ENCODE measurements at places on chromosomes 2 and 18.

DNA sequence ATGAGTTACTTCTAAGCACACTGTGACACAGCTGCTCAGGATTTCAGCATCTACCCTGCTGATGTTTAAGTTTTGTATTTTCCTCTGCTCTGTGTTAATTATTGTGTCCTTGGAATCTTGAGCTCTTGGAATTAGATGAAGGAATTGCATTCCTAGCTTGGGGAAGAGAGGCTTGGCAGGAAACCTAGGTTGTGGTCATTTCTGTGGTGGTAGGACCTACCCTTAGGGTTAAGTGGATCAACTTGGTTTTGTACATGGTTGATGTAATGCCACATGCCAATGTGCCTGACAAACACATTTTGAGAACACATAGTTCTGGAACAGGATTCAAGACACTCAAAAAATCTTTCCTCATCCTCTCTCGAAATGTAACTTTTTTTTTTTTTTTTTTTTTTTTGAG, 264.5 kb upstream of the MEX3C start:
- DNase-seq = peak; percentile 77

GRCh38 chr18:48795696-48796095, 155.1 kb downstream of the SMAD7 start:
- no peak for DNase-seq

- DNase-seq = peak; percentile 70
Observed at GRCh38 chr2:121969166-121969565, 213.7 kb downstream of the TSN start.

GRCh38 chr2:168037778-168038177, 209.6 kb downstream of the STK39 start:
- peak; percentile 26 for DNase-seq

DNA sequence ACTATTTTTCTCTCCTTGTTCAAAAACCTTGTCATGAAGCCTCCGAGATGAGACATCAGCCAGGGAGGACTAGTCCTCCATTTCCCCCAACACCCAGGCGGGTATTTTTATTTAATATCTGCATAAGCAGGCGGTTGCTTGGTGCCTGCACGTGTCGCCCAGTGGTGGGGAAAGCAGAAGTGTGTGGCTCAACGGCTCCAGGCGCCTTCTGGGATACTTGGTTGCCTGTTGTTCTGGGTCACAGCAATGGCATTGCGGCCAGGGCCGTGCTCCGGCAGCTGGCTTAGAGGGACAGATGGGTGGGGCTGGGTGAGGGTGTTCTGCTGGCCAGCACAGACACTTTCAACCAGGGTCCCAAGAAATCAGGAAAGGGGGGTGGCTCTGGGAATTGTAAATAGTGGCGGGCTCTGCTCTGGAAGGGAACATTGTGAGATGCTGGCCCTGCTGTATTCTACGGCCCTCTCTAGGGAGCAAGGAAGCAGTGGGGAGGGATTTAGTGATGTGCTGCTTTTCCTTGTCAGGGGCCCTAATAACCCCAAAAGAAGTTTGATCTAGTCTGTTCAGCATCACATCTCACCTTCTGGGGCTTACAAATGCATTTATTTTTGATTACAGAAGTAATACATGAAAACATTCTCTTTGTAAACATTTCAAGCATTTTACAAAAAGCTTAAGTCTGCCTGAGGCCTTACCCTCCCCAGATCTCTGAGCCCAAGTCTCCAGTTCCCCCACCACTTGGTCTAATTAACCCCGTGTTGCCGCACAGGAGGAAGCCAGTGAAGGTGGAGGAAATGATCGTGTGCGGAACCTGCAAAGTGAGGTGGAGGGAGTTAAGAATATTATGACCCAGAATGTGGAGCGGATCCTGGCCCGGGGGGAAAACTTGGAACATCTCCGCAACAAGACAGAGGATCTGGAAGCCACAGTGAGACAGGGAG, 1.1 kb downstream of the VAMP8 start:
- DNase-seq = no peak

GRCh38 chr2:121805766-121806143, 50.3 kb downstream of the TSN start:
- no peak for DNase-seq

DNA sequence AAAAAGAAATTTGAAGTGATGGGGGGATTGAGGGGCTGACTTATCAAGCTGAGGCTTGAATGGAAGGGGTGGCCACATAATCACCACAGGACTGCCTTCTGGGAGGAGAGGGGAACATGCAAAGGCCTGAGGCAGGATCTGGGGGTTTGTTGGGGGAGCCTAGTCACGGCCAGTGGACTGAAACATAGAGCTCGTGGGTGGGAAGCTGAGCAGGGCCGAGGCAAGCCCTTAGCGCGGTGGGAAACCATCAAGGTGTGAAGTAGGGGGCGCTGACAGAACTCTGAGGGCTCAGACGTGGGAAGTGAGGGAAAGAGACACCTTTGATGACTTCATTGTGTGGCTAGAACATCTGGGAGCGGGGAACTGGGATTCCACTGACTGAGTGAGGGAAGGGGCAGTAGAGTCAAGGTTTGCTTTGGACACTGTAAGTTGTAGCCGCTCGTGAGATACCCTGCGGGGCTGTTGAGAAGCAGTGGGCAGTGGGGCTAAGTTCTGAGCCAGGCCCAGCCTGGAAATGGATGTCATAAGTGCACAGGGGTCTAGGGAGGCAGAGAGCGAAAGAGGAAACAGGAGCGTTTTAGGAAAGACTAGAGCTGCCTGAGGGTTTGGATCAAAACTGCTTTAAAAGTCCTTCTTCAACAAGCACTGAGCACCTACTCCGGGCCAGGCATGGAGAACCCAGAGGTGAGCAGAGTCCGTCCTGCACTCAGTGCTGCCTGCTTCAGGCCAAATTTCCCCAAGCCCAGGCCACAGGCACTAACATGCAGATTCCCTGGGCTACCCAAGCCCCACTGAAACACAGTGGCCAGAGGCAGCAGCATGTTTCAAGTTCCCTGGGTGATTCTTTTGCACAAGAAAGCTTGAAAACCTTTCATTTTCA, 686 bp upstream of the SNORC start:
- DNase-seq = no peak

- no peak for DNase-seq
Observed at GRCh38 chr2:200216310-200216709, 90.2 kb upstream of the SPATS2L start.

- peak; percentile 58 for DNase-seq
Observed at GRCh38 chr2:69059731-69060290, 46.8 kb downstream of the ANTXR1 start.

GRCh38 chr2:233061591-233062450, 1.7 kb downstream of the INPP5D start:
- peak; percentile 5 for DNase-seq

GRCh38 chr18:70641156-70641775, 352.4 kb downstream of the SOCS6 start:
- DNase-seq = no peak

DNA sequence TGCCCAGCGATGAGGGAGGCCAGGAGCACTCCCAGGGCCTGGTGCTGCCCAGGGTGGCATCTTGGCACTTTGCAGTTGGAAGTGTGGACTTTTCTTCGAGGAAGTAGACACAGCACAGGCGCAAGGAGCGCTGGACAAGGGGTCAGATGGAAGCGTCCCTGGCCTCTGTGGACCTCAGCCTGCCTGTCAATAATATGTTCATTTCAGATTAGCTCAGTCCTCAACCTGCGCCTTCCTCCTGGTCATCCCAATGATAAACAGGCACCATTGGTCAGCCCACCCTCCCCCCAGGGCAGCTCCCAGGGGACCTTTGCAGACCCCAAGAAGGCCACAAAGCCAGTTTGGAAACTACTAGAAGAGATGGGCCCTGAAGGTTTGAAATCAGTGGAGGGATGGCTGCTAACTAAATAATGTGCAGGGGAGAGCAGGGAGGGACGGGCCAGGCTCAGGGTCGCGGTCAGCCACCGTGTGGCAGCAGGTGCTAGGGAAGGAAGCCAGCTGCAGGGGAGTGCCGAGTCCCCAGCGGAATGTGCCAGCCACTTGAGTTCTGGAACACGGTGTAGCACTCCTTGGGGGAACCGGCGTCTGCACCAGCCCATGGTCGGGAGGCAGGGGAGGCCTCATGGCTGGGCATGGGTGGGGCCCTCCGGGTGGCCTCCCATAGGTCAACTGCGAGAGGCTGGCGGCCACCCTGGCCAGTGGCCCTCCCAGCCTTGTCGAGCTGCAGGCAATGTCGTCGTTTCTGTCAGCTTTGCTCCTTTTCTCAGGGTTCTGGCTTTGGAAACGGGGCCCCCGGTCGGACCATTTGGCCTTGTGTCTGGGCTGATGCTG, 59.9 kb downstream of the ADI1 start:
- DNase-seq = no peak

DNA sequence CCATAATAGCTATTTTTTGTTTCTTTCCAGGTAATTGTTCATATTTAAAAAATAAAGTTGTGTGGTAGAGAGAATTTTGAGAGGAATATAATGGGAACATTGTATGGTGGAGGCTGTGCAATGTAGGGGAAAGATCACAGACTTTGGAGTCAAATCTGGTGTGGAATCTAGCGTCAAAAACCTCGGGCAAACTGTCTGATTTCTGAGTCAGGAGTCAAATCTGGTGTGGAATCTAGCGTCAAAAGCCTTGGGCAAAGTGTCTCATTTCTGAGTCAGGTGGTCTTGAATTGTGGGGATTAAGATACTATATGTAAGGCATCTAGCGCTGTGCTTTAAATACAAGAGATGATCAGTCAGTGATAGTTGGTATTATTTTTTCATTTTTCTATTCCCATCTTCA, 5.1 kb downstream of the PTPN4 start:
- DNase-seq = no peak

- DNase-seq = no peak
Observed at GRCh38 chr2:231393149-231394131, 2.1 kb upstream of the B3GNT7 start.

DNA sequence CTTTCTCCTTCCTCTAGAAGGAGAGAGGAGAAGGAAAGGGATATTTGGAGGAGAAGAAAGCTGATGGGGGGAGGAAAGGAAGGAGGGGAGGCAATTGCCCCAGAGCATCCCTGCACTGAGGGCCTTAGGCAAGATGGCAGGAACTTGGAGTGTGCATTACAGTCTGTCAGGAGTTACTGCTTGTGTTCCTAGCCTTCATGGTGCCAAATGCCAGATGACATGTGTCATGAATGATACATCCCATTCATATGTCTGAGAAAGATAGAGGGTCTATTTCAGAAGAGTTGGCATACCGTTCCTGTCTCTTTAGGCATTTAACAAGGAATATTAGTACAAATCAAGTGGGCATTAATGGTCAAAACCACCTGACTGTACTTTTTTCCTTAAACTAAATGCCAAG, 232.1 kb upstream of the NT5C1B start:
- no peak for DNase-seq

GRCh38 chr2:236444187-236444586, 125.4 kb upstream of the ACKR3 start:
- DNase-seq = no peak

DNA sequence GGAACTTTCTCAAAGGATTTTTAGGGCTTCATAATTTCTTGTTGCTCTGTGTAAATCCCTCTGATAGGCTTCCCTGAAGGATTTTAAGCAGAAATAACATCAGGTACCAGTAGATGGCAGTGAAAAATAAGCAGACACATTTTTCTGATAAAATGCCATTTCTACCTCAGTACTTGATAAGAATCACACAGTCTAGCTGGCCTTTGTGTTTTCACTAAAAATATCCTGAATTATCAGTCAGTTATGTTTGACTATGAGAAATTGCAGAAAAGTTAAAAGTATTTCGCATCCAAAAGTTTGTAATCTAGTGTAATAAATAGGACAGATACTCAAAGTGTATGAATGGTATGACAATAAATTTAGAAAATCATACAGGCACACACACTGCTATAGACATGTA, 68.7 kb downstream of the DNAJC10 start:
- peak; percentile 61 for DNase-seq

DNA sequence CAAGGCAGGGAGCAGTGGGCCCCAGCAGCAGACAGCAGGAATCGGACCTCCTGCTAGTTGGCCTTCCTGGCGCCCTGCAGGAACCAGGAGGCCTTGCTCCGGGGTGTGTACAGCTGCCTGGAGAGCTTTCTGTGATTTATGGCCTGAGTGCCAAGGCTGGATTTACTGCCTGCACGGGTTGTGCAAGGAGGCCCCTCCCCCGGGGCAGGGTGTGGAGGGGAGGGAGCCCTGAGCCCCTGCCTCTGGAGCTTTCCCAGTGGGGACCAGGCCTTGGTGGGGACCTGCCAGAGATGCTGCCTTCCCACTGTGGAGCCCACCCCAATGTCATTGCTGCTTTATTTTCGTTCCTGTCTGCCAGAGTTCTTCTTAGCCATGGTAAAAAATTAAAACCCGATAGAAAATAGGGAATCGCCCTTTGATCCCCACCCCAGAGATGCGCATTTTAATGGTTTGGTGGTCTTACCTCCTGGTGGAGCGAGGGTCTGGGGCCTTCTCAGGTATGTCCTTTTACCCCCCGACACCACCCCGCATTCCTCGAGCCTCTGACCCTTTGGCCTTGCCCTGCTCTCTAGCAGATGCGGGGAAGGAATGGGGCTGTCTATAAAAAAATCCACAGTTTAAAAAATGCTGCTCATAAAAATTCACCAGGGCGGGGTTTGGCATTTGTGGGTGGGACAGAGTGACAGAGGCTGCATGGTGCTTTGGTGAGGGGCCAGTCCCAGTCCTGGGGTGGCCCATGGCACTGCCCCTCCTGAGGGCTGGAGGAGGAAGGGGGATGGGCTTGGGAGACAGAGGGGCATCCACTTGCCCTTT, 6.9 kb upstream of the RALB start:
- peak; percentile 30 for DNase-seq

DNA sequence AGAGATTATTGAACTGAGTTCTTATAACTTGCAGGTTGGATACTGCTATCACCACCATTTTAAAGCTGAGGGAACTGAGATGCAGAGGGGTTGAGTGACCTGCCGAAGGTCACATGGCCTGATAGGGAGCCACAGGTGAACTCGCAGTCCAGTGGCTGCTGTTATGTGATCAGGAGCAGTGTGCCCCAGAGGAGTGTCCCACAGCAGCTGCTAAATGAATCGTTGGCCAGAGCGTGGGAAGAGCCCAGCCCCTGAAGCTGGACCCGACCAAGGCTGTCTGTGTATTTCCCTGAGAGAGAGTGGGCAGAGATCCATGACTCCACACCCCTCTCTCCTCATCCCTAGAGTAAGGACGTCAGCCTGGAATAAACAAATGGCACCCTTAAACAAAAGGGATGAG, 26.7 kb upstream of the PRLH start:
- no peak for DNase-seq

- no peak for DNase-seq
Observed at GRCh38 chr2:69932596-69932922, 17.6 kb downstream of the MXD1 start.

GRCh38 chr18:59839246-59839645, 60.5 kb upstream of the PMAIP1 start:
- DNase-seq = no peak

GRCh38 chr2:14322306-14322705, 310.2 kb upstream of the LRATD1 start:
- no peak for DNase-seq

DNA sequence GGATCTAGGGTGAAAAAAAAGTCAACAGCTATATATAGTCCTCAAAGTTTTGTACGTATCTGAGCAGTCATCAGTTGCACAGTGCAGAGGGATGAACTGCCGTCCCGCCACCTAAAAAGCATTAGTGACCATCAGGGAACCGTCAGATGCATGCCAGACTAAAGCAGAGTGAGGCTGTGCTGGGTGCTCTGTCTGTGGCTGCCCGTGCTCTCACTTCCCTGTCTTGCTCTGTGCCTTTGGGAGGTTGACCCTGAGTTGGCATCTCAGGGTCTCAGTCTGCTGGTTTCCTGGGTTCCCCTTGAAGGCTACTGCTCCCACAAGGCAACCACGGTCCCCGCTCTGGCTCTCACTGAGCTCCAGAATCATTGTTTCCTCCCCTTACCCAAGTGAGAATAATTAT, 11.1 kb downstream of the CLUL1 start:
- no peak for DNase-seq

Data from cardiac fibroblast (primary cell).